Large intestine (tissue), 12 donors: ENCODE measurements at places on chromosomes 6 and 20.

DNA sequence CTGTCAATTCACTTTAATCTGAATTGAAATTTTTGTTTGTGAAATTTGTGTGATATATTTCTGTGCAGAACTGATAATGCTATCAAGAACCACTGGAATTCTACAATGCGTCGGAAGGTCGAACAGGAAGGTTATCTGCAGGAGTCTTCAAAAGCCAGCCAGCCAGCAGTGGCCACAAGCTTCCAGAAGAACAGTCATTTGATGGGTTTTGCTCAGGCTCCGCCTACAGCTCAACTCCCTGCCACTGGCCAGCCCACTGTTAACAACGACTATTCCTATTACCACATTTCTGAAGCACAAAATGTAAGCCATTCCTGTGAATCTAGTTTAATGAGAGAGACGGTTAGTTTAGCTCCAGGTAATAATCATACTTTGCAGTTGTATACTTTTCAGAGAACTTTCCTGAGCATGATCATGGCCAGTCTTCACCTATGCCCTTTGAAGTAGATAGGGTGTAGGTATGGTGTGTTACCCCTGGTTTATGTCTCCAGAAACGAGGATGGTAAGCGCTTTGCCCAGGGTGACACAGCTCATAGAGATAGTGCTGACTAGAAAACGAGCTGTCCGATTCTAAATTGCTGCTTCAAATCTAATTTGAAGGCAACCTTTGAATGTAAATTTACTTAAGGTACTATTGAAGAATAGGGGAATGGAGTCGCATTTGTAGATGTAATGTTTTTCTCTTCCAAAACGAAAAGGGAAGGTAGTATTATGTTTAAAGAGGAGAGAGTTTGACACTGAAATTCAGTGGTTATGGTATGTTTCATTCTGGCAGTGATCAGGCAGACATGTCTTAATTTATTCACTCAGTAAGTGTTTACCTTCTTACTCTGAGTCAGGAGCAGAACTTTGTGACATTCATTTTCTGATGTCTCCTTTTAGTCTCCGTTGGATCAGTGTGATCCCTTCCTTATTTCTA lies 11.4 kb downstream of the MYB start:
- DNase-seq: no peak

DNA sequence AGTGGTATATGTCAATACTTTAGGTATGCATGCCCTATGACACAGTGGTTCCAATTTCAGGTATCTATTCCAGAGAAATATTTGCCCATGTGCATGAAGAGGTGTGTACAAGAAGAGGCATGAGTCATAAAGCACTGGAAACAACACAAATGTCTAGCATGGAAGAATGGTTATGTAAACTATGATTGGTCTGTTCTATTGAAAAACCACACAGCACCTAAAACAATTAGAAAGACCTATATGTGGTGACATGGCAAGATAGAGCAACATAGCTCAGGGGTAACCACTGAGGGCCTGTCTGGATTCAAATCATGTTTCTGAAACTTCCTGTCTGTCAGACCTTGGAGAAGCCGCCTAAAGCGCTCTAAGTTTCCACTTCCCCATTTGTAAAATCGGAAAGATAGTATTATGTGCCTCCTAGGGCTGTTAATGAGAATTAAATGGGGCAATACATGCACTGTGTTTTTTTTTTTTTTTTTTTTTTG lies 76.0 kb upstream of the SHLD1 start:
- DNase-seq: no peak

DNA sequence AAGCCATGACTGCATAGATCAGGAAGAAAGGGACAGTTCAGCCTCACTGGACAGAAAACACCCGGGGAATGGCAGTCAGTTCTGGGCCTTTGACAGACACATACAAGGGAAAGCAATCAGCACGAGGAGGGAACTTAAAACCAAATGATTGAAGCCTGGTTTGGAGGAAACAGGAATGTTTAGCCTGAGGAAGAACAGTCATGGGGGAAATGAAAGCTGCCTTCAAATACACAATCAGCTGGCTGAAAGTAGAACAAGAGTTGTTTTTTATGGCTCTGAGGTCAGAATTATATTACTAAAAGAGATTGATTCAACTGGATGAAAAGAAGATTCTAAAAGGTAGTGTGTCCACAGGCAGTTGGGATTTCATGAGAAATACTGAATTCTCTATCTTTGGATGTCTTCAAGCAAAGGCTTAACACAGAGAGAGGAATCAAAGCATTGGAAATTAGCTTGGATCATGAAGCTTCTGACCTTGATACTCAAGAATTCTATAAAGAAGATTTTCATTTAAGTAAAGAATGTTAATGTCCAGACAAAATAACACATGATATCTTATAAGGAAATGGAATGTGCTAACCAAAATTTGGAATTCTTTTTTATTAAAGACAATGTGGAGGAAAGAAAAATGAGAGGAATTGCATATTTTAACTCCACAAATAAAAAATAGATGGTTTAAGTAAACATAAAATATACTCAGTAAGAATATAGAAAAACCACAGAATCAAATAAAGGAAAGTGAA lies 216.6 kb downstream of the IBTK start:
- no peak for DNase-seq

- no peak for DNase-seq
Observed at GRCh38 chr6:108578166-108578565, 17.4 kb downstream of the FOXO3 start.

DNA sequence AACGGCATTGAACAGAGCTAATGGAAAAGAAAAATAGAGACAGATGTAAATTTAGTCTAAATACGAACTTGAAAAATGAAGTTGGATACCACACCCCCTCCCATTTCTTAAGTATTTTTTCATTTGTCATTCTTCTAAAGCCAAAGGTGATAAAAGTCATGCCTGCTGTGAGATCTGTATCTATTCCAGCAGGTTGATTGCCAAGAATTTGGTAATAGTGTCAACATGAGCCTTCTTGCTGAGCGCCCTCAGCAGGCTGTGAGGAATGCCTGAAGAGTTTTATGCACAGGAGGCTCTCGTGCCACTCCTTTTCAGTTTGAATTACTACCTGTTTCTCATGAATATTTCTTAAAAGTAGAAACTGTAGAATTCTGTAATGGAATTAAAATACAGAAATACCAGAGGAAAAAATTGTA lies 165.4 kb downstream of the QKI start:
- no peak for DNase-seq

DNA sequence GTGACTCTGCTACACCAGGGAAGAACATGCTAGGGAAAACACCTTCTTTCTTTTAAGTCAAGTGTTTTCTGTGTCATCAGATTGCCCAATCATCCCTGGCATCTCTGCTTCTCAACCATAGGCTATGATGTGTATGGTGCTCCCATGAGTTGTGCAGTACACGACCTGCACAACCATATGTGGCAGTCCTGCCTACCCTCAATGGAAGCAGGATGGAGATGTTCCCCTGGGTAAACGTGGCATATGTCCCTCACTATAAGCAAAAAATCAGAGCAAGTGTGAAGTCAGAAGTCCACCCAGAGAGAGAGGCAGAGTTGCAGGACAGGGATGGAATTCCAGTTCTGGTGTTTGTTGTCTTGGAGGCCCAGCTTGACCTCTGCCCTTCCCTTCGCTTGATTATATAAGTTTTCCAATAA lies 10.3 kb upstream of the SNHG17 start:
- no peak for DNase-seq
